ENCODE measurements at places on chromosomes 3 and 15.

DNA sequence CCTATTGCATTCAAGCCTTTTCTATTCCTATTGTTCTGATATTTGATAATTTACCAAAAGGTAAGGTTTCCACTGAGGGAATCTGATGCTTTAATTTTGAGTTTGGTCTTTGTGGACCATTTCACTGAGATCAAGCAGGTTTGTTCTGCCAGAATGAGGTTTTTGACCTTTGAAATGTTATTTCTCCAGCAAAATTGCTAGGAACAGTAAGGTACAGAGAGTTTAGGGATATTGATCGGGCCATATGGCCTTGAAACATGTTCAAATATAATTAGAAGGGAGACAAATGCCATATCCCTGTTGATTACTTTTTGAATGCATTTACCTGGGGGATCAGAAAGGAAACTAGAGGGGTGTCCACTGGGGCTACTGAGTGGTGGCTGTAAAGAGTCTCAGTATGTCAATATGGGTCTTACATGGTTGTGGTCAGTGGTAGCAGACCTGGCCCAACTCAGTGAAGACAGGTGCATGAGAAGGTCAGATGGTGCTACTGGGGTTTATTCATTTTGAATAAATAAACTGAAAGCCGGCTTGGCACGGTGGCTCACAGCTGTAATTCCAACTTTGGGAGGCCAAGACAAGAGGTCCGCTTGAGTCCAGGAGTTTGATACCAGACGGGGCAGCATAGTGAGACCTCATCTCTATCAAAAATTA lies 100.2 kb downstream of the SV2B start:
- DNase-seq = no peak

- no peak for DNase-seq
These were observed 405.9 kb downstream of the LPP start for GRCh38 chr3:188559856-188560255.

DNA sequence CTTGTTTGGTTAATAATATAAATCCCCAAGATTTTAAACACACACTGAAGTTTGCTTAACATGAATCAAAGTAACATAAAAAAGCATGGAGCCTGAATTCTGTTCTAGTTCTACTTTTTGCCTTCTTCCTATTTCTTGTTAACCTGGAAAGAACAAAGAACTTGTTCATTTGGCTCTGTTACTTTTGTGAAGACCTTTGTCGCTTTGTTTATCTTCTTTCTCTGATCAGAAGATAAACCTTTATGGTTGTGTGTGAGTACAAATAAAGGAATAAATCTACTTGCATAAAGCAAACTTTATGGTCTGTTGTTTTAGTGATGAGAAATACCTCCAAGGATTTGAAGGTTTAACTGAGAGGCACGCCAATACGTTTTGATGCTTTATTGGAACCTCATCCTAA lies 210.1 kb upstream of the SATB1 start:
- no peak for DNase-seq

GRCh38 chr15:95359966-95360365 lies 970.5 kb upstream of the NR2F2 start:
- no peak for DNase-seq

DNA sequence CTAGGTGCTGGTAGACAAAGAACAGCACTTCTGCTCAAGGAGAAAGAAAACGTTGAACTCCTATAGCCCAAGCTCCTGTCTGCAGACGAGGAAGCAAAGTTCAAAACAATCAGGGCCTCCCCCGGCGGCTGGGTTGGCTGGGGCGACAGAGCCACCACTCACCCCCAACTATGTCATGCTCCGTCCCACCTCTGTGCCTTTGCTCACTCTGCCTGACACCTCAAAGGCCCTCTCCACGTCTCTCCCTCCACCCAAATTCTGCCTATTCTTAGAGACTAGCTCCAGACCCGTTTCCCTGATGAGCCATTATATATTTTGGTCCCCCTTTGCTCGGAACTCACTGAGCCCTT lies 304.3 kb downstream of the TLE3 start:
- no peak for DNase-seq

GRCh38 chr3:4060064-4060463 lies 243.1 kb upstream of the SETMAR start:
- DNase-seq = no peak

GRCh38 chr3:37934631-37935289 lies 55.8 kb upstream of the VILL start:
- DNase-seq = no peak

DNA sequence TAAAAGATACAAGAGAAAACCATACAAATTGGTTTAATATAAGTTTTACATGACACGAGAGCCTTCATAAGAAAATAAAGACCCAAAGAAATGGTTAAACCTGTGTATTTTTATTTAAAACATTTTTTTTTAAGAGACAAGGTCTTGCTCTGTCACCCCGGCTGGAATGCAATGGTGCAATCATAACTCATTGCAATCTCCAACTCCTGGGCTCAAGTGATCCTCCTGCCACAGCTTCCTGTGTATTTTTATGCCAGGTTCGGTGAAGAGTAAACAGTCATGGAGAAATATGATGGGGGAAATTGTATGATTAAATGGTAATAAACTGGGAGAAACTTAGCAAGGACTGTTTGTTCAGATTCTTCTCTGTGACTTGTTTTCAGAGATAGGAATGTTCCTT lies 441.0 kb downstream of the TUSC7 start:
- DNase-seq = no peak
